ENCODE measurements at places on chromosomes 7 and 10. TPM values are rescaled to one million over a fixed set of nuclear protein-coding genes. Genes with fewer than 3 reads are reported as not detected.

ZP3 gene
- 14.0 TPM for total RNA-seq

RAMP3 gene
- not detected for total RNA-seq

TEX47 gene
- not detected for total RNA-seq

OR2A7 gene
- not detected for total RNA-seq

ZEB1 gene
- total RNA-seq, result 10.1 TPM

CALN1 gene
- not detected for total RNA-seq
